Stimulated activated CD4-positive, alpha-beta T cell treated with anti-CD3 and anti-CD28 coated beads, Interleukin-1b, Interleukin-23, amount 100 ng/mL, for 1 hour (primary cell): ENCODE measurements at places on chromosomes 11 and 22.

DNA sequence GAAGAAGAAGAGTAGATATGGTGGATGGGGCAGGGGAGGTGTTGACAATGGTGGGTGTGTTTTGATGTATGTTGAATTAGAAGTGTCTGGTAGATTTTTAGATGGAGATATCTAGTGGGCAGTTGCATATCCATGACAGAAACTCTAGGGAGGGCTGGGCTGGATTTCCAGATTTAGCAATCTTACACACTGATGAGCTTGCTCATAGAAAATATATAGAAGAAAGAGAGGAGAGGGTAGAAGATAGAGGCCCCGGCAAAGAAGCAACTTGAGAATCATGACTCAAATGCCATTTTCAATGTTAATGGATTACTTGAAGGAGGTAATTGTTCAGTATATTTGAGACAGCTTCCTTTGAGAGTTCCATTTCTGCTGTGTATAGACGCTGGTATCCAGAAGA, 8.2 kb downstream of the REXO2 start:
- DNase-seq, result no peak

DNA sequence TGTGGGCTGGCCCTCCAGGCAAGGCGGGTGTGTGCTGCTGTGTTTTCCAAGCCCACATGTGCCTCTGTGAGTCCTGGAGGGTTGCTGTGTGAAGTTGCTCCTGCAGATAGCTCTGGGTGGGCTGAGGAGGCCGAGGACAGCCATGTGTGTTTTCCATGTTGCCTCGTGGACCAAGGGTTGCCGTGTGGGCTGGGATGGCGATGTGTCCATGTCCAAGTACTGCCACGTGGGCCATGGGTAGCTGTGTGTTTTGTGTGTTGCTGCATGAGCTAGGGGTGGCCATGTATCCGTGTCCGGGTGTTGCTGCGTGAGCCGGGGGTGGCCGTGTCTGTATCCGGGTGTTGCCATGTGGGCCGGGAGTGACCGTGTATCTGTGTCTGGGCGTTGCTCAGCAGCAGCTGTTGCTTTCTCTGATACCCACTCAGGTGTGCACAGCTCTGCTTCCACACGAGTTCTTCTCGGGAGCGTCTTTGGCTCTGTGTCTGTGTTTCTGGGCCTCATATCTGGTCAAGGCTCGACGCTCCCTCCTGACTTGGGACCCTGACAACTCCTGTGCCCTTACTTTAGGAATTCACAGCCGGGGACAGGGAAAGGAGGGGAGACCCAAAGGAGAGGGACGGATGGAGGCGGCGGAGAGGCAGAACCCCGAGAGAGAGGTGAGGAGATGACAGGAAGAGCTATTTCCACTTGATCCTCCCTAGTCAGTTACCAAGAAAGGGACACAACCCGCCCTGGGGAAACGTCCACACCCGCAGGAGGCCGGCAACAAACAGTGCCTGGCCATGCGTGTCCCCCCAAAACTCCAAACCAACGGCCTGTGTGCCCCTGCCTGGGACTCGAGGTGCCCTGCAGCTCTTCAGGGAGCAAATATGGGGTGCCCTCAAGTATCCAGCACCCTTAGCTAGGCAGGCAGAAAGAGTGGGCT, 83.1 kb downstream of the PHF21B start:
- no peak for DNase-seq

DNA sequence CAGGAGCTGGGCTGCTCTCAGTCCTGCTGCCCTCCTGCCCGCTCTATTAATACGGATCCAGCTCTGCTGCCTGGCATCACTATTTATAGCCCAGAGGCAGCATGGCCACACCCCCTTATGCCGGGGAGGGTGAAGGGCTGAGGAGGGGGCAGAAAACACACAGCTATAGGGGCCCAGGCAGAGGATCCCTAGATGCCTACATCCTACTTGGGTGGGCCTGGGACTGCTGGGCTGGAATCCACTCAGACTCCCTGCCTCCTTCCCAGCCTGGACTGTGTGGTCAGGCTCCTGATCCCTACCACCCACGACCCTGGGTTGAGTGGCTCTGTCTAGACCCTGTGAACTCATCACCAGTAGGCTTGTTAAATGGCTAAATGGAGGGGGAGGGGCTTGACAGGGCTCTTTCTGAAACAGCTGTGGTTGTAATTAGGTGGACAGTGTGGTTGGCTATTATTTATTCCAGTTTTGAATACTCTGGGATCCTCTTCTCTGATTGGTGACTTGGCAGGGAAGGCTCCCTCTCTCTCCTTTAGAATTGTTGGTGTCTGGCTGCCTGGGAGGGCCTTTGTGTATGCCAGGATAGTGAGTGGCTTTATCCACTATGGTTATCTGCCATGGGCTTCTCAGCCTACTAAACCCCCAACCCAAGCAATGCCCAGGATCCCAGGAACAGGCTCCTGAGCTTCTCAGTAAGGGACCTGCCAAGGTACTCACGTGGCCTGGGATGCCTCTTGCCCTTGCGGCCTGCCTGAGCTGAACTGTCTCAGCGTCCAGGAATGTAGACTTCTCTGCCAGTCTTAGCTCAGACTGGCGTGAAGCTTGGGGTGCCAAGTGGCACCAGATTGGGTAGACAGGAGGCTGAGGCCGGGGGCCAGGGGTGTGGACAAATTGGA, 15.2 kb downstream of the PHLDB1 start:
- DNase-seq, result no peak

GRCh38 chr22:40004836-40005235, 10.1 kb downstream of the FAM83F start:
- no peak for DNase-seq

- no peak for DNase-seq
Observed at GRCh38 chr11:96314326-96315020, 28.5 kb downstream of the MAML2 start.

GRCh38 chr22:39616781-39617180, 46.2 kb downstream of the CACNA1I start:
- no peak for DNase-seq

GRCh38 chr11:6608726-6609501, 3.1 kb downstream of the TAF10 start:
- DNase-seq, result no peak

GRCh38 chr11:61695917-61696316, 15.7 kb downstream of the DAGLA start:
- DNase-seq, result peak; percentile 85

DNA sequence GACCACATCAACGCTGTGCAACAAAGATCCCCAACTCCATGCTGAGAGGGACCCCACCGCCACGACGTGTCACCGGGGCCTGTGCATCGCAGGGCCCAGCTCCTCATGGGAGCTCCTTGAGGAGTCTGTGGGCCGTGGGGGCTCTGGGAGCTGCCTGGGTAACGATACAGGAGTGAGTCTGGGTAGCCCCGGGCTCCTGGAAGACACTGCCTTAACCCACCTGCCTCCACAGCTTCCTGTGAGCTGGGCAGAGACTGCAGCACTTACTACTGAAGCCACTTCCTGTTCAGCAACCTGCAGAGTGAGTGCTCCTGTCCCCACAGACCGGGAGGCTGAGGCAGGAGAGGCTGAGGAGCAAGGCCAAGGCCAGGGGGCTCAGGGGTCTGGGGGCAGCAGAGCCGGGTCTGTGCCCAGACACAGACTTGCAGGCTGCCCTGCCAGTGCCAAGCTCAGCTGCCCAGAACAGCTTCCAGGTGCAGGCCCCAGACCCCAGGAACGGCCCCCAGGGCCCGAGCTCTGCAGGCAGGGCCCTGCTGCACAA, 226.7 kb downstream of the BRD1 start:
- DNase-seq, result no peak

GRCh38 chr11:119491753-119492510, 69.0 kb upstream of the THY1 start:
- no peak for DNase-seq

DNA sequence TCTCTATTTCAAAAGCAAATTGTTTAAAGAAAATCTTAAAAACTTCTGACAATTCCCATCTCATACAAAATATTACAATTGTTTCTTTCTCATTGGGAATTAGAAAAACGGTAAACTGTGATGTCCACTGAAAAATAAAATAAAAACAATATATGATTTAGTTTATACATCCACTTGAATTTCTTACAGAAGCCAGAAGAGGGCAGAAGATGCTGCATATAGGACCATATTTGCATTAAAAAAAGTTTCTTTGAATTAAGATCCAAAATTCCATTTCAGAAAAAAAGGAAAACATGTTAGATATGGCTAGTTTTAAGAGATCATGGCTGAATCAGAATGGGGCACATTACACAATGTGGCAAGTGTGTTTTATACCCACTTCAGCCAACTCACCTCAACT, 39.3 kb upstream of the LRRC4C start:
- DNase-seq, result no peak

DNA sequence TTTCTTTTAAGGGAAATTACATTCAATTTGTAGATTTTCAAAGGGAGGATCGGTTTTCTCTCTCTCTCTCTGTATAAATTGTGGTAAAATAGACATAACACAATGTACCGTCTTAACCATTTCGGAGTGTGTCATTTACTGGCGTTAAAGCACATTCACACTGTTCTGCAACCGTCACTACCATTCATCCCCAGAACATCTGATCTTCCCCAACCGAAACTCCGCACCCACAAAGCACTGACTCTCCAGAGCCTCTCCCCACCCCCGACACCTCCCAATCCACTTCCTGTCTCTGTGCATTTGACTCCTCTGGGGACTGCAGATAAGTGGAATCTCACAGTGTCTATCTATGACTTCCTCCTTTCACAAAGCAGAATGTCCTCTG, 15.9 kb upstream of the GRAMD4 start:
- DNase-seq, result no peak

GRCh38 chr11:36450110-36450572, 59.9 kb downstream of the TRAF6 start:
- no peak for DNase-seq

GRCh38 chr22:29172216-29172615, 33.5 kb upstream of the EMID1 start:
- DNase-seq, result no peak

- DNase-seq, result no peak
Observed at GRCh38 chr11:67662142-67662834, 11.8 kb upstream of the ACY3 start.

DNA sequence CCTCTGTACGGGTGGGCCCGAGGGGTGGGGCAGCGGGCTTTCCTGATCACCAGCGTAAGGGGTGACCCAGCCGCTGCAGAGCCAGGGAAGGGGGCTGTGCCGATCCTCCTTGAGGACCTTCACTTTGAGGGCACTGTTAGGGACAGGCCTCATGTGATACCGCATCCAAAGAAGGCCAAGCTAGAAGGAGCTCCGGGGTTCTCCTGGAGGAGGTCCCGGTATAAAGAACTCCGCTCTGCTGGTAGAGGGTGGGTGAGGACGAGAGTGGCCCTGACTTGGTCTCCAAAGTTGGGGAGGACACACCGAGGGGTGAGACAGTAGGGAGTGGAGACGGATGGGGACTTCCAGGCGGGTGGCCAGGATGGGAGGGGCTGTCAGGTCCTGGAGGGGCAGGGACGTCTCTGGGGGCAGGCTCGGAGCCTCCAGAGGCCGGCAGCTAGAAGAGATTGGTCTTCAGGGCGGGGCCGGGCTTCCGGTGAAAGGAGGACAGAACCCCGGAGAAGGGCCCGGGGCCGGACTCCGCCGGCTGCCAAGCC, 4.6 kb downstream of the PHOX2A start:
- DNase-seq, result no peak

GRCh38 chr11:83265331-83265730, 20.8 kb downstream of the CCDC90B start:
- no peak for DNase-seq

- peak; percentile 33 for DNase-seq
Observed at GRCh38 chr11:45885274-45885920, at the start of gene MAPK8IP1. TSS of gene MAPK8IP1 (plus strand) at chr11:45885651. CDS start at chr11:45885821, 170 bp downstream.

GRCh38 chr11:128300785-128301184, 286.6 kb downstream of the ETS1 start:
- no peak for DNase-seq

DNA sequence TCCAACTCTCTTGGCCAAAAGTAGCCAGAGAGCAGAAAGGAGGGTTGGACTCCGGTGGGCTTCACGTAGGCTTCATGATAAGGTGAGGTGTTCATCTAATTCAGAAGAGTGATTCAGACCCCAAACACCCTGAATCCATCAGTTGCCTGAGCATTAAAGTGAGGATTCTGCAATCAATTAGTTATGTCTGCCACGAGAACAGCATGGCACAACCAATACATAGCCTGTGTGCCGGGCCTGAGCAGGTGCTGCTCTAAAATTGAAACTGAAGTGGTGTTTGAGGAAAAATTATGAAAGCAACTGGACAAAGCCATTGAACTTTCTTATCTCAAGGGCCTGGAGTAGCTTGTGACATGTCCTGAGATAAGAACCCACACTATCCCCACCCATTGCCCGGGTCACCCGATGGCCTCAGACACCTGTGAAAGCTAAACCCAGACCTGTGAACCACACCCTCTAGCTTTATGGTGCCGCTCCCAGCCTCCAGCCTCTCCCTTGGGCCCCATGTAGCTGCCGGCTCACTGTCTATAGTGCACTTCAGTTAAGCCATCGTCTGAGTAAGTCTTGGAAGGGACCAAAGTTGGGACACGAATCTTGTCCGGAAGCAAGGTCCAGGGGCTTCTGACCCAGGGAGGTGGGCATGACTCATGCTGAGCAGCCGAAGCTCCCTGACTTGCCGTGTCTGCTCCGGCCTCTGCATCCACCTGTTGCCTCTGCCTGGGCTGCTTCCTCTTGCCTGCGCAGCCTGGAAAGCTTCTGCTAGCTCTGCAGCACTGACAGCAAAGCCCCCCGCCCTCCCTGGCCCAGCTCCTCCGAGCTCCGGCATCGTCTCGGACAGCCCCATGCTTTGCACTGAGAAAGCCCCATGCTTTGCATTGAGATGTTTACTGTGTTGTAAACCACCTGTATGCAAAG, 5.7 kb upstream of the MYEOV start:
- no peak for DNase-seq

DNA sequence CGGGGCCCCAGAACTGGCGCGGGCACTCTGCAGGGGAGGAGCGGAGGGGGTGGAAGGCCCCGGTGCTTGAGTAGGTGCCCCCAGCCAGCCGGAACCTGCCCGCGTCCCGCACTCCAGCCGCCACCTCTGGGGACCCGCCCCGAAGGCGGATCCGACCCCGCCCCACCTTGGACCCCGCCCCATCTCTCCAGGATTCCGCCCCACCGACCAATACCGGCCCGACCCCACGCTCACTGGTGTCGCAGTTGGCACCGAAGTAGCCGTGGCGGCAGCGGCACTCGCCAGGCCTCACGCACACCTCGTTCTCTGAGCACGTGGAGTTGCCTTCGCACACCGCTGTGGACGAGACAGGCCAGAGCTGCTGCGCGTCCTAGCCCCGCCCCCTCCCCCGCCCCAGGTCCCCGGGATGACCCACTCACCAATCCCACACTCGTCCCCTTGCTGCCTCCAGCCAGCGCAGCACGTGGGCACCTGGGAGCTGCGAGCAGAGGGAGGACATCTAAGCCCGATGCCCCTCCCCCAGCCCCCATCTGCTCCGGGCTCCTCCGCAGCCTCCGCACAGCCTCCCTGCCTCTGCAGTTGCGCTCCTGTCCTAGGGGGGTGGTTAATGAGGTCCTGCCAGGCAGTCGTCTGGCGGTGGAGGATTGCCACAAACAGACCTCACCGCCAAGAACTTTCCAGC, 6.0 kb downstream of the SCARF2 start:
- no peak for DNase-seq

DNA sequence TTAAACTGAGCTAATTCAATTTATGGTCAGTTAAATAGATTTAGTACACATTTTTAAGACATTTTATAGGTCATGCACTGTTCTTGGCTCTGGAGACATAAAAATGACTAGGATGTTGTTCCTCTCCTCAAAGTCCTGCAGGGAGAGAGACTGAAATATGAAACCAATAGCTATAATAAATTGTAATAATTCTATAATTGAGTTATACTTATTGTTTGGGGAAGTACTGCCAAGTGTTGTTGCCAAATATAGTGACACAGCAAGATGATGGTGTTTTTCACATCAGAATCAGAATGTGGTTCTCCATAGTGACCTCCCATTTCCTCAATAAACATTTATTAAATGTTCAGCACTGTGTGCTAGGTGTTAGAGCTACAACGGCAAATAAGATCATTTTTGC, 470.6 kb downstream of the NTM start:
- DNase-seq, result no peak
